ENCODE measurements at places on chromosomes 4 and X.
A peak's percentile ranks its signal among the peaks of the same experiment; 100 is the strongest.

DNA sequence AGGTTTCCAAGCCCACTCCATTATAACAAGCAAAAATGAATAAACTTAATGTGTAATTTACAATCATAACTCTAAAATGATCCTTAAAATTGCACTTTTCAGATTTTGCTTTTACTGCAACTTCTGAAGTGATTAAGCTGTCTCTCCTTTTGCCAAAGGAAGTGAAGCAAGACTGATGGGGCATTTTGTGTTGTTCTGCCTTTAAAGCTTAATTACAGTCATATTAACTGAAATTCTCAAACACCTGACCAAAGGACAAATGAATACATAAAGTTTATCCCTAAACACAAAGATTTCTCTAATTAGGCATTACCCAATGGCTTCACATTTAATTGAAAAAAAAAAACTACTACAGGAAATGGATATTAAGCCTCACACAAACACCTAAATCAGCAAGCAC, 101.8 kb downstream of the ATP11C start:
- H3K4me3 ChIP-seq, result no peak overlapping the region
- H3K4me1 ChIP-seq, result peaks cover 16% of the 10 kb centered on the region
- DNase-seq, result no peak

DNA sequence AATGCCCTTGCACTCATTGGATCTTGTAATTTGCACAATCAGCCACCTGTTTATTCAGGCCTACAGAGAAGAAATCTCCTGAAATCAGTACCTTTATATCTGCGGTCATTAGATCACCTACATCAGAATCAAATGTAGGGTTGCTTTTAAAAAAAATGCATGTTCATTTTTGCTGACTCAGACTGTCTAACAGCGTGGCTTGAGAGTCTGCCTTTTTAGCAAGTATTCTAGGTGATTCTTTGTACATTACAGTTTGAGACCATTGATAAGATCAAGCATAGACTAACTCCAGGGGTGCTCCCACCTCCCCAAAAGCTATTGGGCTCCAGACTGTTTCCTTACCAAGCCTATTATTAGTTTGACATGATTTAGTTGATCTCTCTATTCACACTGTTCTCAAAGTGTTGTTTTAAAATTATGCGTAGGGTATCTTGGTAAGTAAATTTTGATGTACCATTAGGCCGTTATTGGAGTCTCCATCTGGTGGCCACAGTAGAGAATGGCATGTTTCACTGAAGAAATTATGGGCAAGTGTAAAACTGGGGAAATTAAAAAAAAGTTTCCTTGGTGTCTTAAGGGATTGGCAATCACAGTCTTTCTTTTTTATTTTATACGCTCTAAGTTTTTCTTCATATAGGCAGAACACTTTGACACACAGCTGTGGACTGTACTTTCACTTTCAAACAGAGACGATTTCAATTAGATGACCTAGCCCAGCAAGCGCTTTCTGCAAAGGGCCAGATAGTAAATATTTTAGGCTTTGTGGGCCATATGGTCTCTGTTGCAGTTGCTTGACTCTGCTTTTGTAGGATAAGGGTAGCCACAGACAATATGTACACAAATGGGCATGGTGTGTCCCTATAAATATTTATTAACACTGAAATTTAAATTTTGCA, 33.7 kb upstream of the MSL3 start:
- H3K27me3 ChIP-seq, result no peaks in the 10 kb centered on the region
- no peaks in the 10 kb centered on the region for H3K4me1 ChIP-seq
- no peak overlapping the region for H3K27ac ChIP-seq
- DNase-seq, result peak; percentile 29
- H3K4me3 ChIP-seq, result no peak overlapping the region
- H3K36me3 ChIP-seq, result no peaks in the 10 kb centered on the region

DNA sequence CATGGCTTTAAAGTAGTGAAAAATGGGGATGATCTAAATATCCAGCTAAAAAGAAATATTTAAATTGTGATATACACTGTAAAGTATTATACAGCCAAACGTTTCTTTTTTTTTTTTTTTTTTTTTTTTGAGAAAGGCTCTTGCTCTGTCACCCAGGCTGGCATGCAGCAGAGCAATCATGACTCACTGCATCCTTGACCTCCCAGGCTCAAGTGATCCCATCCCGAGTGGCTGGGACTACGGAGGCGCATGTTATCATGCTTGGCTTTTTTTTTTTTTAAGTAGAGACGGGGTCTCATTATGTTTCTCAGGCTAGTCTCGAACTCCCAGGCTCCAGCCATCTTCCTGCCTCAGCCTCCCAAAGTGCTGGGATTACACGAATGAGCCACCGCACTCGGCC, 17.1 kb downstream of the SMIM14 start:
- no peak overlapping the region for H3K4me3 ChIP-seq
- no peak overlapping the region for H3K27ac ChIP-seq
- no peaks in the 10 kb centered on the region for H3K27me3 ChIP-seq
- H3K4me1 ChIP-seq, result no peaks in the 10 kb centered on the region

- no peak overlapping the region for H3K27ac ChIP-seq
- H3K4me3 ChIP-seq, result no peak overlapping the region
These were observed 17.7 kb upstream of the ELOVL6 start for GRCh38 chr4:110216129-110216528.

DNA sequence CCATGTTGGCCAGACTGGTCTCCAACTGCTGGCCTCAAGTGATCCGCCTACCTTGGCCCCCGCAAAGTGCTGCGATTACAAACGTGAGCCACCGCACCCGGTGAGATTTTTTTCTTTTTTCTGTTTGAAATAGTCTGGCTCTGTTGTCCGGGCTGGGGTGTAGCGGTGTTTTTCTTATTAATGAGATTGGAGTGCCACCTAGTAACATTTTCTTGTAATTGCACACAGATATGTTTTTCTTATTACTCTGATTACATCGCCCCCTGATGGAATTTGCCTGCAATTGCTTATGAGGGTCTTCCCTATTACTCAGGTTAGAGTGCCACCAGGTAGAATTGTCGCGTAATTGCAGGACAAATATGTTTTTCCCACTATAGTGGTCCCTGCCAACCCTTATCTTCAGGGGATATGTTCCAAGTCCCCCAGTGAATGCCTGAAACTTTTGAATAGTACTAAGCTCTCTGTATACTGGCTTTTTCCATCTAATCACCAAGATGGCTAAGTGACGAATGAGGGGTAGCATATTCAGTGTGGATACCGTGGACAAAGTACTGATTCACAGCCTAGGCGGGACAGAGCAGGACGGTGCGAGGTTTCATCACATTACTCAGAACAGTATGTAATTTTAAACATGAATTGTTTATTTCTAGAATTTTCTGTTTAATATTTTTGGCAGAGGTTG, 8.6 kb upstream of the PDHA1 start:
- no peaks in the 10 kb centered on the region for H3K36me3 ChIP-seq
- H3K4me3 ChIP-seq, result no peak overlapping the region
- peak; percentile 45 for DNase-seq
- H3K27ac ChIP-seq, result peak overlapping the region; percentile 65
- H3K27me3 ChIP-seq, result peaks cover 8% of the 10 kb centered on the region

- H3K4me1 ChIP-seq, result peaks cover 17% of the 10 kb centered on the region
- H3K27me3 ChIP-seq, result peaks cover 5% of the 10 kb centered on the region
- no peaks in the 10 kb centered on the region for H3K36me3 ChIP-seq
- H3K27ac ChIP-seq, result peak overlapping the region; percentile 28
- no peak for DNase-seq
These were observed 53.0 kb downstream of the OSTC start for GRCh38 chr4:108703370-108703769.

GRCh38 chr4:146105464-146105863, 70.1 kb upstream of the LSM6 start:
- DNase-seq, result no peak
- no peaks in the 10 kb centered on the region for H3K4me1 ChIP-seq
- no peaks in the 10 kb centered on the region for H3K27me3 ChIP-seq

- DNase-seq, result no peak
- H3K27me3 ChIP-seq, result no peaks in the 10 kb centered on the region
- no peaks in the 10 kb centered on the region for H3K4me1 ChIP-seq
- H3K36me3 ChIP-seq, result no peaks in the 10 kb centered on the region
- no peak overlapping the region for H3K27ac ChIP-seq
These were observed 616.7 kb upstream of the PCDH7 start for GRCh38 chr4:30103455-30103854.

DNA sequence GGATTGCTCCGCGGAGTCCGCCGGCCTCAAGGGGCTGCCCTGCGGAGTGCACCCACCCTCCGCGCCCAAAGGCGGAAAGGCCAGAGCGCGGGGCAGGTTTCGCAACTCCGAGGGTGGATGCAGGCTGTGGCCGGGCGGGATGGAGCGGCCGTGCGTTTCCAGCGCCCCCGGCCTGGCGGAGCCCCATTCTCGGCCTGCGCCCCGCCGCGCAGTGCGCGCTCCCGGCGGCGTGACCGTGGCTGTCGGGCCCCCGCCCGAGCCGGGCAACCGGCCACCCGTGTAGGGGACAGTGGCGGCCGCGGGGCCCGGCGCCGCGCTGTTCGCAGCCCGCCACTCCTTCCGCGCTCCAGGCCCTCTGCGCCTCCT, 331 bp downstream of the SETD7 start:
- H3K36me3 ChIP-seq, result peaks cover 2% of the 10 kb centered on the region
- peak overlapping the region; percentile 95 for H3K27ac ChIP-seq
- no peak for DNase-seq
- peaks cover 55% of the 10 kb centered on the region for H3K4me1 ChIP-seq
- H3K4me3 ChIP-seq, result peak overlapping the region; percentile 99

DNA sequence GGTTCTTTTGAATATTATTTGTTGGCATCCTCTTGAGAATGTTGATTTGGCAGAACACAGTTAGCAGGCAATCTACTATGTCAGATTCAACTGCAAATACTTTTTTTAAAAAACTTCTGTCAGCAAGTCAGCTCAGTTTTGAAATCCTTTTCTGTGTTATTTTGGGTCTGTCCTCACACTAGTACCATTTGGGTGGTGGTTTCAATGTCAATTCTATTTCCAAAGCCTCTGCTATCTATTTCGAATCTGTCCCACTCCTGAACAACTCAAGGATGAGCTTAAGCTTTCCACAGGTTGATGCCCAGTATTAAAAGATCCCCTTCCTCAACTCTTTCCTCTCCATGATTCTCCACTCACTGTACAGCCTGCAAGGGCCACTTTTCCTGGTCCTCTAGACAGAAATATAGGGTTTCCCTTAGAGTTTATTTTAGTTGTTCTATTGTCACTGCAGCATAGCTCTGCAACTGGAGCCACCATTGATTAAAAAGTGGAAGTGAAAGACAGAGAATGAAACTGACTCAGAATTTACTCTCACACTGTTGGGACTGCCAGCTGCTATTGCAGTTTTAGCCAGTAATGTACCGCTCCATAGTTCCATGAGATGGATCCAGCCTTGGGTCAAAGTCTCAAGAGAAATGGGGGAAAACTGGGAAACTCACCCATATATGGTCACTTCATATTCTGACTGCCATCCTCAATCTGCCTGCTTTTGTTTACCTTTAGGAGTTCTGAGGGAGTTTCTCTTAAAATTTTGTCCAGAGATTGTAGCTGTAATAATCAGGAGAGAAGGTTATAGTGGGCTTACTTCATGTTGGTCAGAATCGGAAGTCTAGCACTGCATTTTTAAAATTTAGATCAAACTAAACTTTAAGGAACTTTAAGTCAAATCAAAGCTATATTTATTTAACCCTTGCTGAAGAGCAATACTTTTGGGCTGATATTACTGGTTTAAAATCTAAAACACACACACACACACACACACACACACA, 14.6 kb downstream of the HDX start:
- no peak for DNase-seq
- H3K4me1 ChIP-seq, result no peaks in the 10 kb centered on the region
- H3K27me3 ChIP-seq, result no peaks in the 10 kb centered on the region
- H3K36me3 ChIP-seq, result no peaks in the 10 kb centered on the region
- peak overlapping the region; percentile 21 for H3K27ac ChIP-seq

DNA sequence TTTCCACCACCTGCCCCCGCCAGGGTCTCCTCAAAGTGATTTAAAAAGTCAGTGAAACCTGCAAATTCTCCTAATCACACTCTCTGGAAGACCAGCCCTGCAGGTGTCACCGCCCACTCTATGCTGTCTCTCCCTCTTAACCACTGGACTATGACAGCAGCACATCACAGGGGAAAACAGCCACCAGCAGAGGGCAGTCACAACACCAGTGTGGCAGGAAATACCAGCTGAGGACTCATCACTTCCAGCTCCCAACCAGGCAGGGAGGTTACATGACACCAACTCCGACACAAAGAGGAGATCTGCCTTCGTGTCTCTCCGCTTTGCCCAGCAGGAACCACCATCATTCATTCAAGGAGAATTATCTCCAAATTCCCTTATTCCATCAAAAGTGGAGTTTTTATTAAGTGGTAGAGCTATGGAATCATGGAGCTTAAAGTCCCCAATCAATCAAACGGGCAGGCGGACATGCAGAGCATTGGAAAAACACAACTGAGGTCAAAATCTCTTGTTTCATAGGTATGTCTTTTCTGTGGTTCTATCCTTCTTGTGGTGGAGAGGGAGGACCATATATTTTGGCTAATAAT, 91.3 kb downstream of the NSUN7 start:
- no peak overlapping the region for H3K4me3 ChIP-seq
- H3K27me3 ChIP-seq, result peaks cover 11% of the 10 kb centered on the region
- H3K27ac ChIP-seq, result no peak overlapping the region
- no peaks in the 10 kb centered on the region for H3K4me1 ChIP-seq
- H3K36me3 ChIP-seq, result no peaks in the 10 kb centered on the region

- H3K27me3 ChIP-seq, result no peaks in the 10 kb centered on the region
- H3K4me1 ChIP-seq, result no peaks in the 10 kb centered on the region
- H3K36me3 ChIP-seq, result no peaks in the 10 kb centered on the region
- DNase-seq, result no peak
These were observed 69.0 kb upstream of the IQCM start for GRCh38 chr4:149884529-149885181.

DNA sequence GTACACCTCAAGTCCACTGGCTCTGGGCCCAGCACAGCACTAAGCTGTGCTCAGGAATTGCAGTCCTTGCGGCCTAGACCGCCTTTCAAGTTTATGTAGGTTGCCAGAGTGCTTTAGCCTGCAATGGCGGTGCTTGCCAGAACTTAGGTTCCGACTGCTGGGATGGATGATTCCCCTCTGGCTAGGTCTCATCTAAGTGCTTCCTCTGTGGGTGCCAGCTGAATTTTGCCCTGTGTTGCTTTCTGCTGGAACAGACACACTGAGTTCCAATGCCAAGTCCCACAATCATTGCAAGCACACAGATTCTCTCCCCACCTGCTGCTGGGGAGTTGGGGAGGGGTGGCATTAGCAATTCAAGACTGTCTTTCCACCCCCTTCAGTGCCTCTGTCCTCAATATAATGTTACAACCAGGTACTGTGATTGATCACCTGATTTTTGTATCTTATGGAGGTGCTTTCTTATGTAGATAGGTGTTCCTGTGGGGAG, 129.5 kb downstream of the GRID2 start:
- H3K27ac ChIP-seq, result no peak overlapping the region
- H3K4me1 ChIP-seq, result no peaks in the 10 kb centered on the region
- no peaks in the 10 kb centered on the region for H3K36me3 ChIP-seq
- H3K27me3 ChIP-seq, result no peaks in the 10 kb centered on the region

DNA sequence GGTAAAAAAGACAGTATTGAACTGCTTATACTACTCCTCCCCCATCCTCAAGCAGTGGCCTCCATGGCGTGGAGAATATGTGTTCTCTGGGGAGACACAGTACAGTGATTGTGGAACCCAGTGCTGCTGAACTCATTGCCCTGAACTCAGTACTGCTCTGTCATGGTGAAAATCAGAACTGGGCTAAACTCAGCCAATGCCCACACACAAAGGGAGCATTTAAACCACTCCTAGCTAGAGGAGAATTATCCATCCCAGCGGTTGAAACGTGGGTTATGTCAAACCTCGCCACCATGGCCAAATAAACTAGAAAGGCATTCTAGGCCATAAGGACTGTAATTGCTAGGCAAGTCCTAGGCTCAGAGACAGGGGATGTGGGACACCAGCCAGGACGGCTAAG, 131.8 kb downstream of the SPOCK3 start:
- no peak overlapping the region for H3K4me3 ChIP-seq
- DNase-seq, result no peak
- no peak overlapping the region for H3K27ac ChIP-seq
- no peaks in the 10 kb centered on the region for H3K4me1 ChIP-seq
- H3K27me3 ChIP-seq, result no peaks in the 10 kb centered on the region
